ENCODE measurements at places on chromosomes 7 and 10.

GRCh38 chr10:48224296-48224695, 50.2 kb downstream of the FRMPD2 start:
- no peak for DNase-seq

- no peak for DNase-seq
These were observed 7.6 kb downstream of the IQCE start for GRCh38 chr7:2566348-2566889.

GRCh38 chr10:63595072-63595471, 73.9 kb downstream of the REEP3 start:
- DNase-seq: no peak

- no peak for DNase-seq
These were observed 152.4 kb downstream of the KIF20B start for GRCh38 chr10:89853781-89854191.

- no peak for DNase-seq
These were observed 26.3 kb downstream of the GAD2 start for GRCh38 chr10:26242706-26243350.

DNA sequence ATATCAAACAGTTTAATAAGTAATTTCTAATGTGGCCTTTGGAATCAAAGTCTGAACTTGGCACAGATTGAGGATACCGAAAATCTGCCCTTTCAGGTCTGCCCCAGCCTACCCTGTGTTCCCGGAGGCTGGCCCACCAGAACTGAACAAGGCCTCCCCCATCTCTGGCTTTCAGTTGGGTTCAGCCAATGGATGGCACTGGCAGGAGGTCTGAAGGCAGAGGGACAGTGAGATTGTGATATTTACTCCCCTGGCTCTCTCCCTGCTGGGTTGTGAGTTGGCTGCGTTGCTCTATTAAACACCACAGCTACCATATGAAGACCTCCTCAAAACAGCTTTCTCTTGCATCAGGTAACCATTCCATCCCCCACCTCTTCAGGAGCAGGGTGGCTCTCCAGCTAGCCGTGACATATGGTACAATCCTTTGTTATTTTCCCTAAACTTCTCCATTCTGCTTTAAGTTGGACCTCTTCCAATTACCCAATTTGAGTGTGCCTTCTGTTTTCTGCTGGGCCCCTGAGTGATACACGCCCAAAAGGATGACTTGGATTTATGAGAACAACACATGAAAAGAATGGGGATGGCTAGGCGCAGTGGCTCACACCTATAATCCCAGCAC, 28.1 kb downstream of the DNMBP start:
- DNase-seq: peak; percentile 43
